Left renal pelvis (tissue), 4 donors: ENCODE measurements at places on chromosomes 5 and 9. TPM values are rescaled to one million over a fixed set of nuclear protein-coding genes. Genes with fewer than 3 reads are reported as not detected.

DNA sequence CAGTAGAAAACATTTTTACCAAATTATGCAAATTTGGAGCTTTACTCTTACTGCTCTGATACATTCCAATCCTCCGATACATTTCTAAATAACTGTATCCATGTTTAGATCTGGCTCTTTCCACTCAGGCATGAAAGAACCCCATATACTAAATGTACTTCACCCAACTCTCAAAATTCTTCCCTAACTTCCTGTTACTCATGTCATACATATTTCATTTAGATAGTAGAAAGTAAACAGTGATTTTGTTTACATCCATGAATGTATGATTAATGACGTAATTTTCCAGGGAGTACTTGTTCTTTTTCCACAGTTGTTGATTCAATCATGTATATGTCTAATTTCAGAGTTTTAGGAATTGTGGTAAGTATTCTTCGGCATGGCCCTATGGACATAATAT lies 1426.5 kb upstream of the C9orf72 start:
- no peak for DNase-seq

DNA sequence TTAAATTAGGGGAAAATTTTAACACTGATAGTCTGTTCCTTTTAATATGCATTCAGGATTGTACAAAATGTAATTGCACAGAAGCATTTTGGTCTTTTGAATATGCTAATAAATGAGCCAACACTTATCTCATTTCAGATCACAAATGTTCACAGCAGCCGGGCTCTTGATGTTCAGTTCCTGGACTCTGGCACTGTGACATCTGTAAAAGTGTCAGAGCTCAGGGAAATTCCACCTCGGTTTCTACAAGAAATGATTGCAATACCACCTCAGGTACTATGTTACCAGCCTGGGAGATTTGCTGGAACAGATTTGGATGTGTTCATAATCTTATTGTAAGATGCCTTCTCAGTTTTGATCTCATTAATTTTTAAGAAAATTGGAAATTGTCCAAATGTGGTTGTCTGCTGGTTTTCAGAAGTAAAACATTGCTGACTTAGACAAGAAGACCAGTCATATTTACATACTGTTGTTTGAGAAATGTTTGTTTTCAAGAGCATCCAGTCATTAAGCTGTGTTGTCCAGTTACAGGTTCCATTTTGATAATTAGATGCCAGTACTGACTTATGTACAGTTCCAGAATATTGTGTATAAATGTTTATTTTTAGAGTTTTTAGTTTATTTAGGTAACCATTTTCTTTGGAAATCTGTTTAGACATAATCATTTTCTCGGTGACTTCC lies 23.0 kb upstream of the TMOD1 start:
- no peak for DNase-seq

GRCh38 chr5:151271336-151271735 lies 18.4 kb downstream of the GM2A start:
- DNase-seq: no peak

- no peak for DNase-seq
Measured at GRCh38 chr5:137054335-137054734, 444.8 kb downstream of the SPOCK1 start.

DNA sequence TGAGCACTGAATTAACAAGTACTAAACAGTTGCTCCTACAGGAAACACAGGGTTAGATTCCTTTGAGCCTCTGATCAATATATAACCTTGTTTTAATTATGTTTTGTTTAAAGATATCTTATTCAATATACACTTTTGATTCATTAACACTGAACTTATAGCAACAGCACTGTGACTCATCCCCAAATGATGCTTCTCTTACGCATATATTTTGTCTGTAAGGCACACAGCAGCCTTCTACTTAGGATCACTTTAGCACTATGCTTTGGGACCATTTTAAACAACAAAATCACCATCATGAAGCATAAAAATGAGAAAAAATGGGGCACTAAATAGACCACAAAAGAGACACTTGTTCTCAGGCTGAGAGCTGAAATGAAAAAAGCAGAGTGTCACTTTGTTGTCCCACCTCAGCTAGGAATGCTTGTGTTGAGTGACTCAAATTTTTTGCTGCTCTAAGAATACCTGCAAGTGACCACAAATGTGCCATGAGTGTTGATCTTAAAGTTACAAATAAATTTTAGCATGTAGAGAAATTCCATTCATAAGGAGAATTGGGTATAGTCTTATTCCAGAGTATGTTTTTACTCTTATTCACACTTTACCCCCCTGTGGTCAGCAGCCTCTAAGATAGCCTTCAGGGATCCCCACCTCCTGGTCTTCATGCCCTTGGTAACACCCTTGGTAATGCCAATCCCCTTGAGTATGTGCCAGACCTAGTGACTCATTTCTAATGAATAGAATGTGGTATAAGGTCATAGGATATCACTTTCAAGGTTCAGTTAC lies 252.7 kb upstream of the IL12B start:
- no peak for DNase-seq

DNA sequence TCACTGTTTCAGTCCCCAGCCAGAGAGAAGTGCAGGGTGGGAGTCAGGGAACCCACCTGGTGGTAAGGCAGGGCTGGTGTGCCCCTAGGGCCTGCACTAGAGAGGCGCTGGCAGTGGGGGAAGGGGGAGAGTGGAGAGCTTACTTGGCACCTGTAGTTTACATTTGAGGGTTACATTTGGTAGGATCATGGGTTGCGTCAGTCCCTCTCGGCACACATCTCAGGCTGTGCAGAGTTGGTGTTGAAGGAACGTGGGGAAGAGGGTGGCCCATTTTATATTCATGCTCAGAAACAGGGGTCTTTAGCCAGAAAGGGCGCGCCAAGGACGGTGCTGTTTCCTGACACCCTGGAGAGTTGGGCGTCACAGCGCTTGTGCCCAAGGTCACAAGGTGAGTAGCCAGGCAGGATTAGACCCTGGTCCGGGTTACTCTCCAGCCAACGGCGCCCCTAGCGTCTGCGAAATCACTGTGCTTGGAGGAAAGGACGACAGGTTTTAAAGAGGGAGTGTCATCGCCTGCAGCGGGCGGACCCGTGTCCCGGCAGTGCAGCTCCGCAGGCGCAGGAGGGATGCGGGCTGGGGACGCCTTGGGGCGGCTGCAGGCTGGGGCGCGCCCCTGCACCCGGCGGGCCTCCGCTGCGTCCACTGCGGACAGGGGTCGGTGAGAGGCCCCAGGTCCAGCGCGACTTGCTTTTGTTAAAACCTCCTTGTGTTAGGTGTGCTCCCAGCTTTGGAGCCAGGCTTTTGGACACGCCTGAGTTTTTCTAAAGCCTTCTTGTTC lies 272.6 kb downstream of the FANCC start:
- no peak for DNase-seq

DNA sequence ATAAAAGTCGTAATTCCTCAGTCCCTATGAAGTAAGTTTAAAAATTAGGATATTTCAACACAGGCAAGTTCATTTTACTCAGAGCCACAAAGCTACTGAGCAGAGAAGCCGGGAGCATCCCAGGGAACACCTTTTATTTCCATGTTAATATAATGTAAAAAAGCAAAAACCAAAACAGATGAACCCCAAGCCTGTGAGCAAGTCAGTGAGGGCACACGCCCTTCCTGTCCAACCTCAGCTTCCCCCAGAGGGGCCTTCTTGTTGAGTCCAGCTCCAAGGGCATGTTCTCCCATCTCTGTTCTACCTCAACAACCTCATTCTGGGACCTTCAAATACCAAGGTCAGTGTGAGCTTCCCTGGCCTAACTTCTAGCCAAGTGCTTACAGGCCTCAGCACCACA lies 24.8 kb downstream of the NSUN2 start:
- DNase-seq: no peak

- no peak for DNase-seq
Measured at GRCh38 chr9:137169896-137170358, at the start of gene LRRC26. TSS of gene LRRC26 (minus strand) at chr9:137170051. CDS start at chr9:137169943, 108 bp downstream.

- DNase-seq: no peak
Measured at GRCh38 chr5:171323806-171324632, 15.0 kb downstream of the TLX3 start.

DNA sequence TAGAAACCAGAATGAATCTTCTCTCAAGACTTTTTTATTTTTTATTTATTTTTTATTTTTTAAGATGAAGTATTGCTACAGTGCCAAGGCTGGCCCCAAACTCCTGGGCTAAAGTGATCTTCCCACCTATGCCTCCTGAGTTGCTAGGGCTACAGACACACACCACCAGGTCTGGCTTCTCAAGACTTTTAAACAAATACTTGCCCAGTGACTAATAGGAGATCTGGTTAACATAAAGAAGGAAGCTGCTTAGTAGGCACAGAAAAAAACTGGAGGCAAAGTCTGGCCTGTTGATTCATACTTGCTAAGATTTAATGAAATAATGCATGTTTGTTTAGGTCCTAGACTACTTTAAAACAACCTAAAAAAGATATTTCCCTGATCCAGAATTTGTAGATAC lies 43.8 kb downstream of the SLC38A9 start:
- no peak for DNase-seq

- DNase-seq: no peak
Measured at GRCh38 chr9:20437476-20437875, 184.8 kb downstream of the MLLT3 start.

DNA sequence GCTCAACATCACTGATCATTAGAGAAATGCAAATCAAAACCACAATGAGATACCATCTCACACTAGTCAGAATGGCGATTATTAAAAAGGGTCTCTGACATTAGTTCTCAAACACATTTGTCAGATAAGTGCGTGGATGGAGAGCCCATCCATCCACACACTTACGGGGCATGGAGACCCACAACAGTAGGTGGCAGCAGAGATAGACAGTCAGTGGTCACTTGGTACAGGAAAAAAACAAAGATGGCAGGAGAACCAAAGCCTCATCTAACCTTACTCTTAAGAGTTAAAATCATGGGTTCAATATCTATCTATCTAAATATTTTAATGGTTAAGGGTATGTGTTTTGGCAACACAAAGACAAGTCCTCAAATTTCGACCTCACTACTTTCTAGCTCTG lies 1378.7 kb upstream of the C9orf72 start:
- DNase-seq: no peak

DNA sequence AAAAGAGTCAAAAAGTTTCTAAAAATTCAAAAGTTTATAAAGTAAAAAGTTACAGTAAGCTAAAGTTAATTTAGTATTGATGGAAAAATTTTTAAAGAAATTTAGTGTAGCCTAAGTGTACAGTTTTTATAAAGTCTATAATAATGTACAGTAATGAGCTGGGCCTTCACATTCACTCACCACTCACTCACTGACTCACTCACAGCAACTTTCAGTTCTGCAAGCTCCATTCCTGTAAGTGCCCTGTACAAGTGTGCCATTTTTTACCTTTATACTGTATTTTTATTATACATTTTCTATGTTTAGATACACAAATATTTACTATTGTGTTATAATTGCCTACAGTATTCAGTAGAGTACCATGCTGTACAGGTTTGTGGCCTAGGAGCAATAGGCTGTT lies 239.5 kb upstream of the MAP3K1 start:
- DNase-seq: no peak

DNA sequence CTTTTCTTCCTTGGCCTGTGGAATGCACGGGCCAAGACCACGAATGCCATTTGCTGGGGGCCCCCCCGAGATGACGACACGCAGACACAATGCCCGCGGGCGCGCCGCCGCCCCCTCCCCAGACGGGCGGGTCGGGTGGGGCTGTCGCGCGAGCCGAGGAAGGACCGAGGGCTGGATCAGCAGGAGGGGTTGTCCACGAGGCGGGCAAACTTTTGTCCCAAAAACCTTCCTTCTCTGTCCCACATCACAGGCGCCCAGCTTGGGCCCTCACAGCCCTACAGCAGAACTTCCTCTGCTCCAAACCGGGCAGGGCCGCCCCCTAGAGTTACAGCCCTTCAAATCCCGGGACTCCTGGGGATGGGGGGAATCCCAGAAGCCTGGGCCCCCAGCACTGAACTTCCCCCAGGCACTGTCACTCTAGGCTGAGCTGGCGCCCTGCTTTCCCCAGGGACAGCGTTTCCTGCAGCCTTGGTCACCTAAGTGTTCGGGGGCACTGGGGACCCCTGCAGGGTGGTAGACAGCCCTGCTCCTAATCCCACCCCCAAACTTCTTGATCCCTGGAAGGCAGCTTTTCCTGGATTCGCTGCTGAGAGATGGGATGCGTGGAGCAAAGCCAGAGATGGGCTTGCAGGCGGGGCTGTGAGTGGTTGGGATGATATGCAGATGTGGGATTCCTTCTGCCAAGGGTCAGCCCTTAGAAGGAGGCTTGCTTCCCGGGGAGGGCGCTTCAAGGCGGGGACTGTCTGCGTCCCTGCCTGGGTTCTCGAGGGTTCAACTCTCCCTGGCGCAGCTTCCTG lies 980 bp downstream of the COL5A1 start:
- DNase-seq: no peak

- no peak for DNase-seq
Measured at GRCh38 chr9:93976081-93976480, 20.9 kb upstream of the BARX1 start.

DNA sequence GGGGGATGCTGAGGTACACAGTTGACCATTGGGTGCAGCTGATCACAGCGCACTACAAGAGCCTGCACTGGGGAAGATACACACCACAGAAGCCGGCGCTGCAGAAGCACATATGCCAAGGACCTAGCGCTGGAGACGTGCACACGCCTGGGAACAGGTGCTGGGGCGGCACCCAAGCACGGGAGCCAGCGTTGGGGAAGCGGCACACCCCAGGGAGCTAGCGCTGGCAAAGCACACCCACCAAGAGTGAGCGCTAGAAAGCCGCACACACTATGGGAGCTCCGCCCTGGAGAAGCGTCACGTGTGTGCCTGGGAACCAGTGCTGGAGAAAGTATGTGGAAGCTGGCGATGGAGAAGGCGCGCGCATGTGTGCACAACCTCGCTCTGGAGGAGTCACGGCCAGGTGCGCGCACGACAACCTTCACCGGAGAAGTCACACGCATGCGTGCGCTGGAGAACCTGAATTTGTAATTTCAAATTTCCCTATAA lies 4.5 kb downstream of the FANCC start:
- peak; percentile 57 for DNase-seq

GRCh38 chr9:113511856-113512761 lies 48.6 kb downstream of the RGS3 start:
- no peak for DNase-seq

- DNase-seq: no peak
Measured at GRCh38 chr5:50958852-50959457, 292.5 kb downstream of the PARP8 start.

GRCh38 chr9:111301195-111301594 lies 28.8 kb downstream of the OR2K2 start:
- no peak for DNase-seq

- DNase-seq: no peak
Measured at GRCh38 chr9:120242116-120242811, 337.7 kb downstream of the CDK5RAP2 start.

GRCh38 chr5:55231029-55231918 lies 2.1 kb downstream of the CCNO start:
- DNase-seq: no peak

GRCh38 chr5:30197662-30198061 lies 995.8 kb upstream of the CDH6 start:
- DNase-seq: no peak

Gene PCDHA1
- not detected for polyA plus RNA-seq

Gene FOXD1
- 10.3 TPM for polyA plus RNA-seq

Gene FOXI1
- 0.11 TPM for polyA plus RNA-seq

Gene SCAI
- 12.3 TPM for polyA plus RNA-seq

Gene WNT8A
- 0.19 TPM for polyA plus RNA-seq

Gene CDKN2A
- 0.53 TPM for polyA plus RNA-seq

Gene RABGAP1
- polyA plus RNA-seq: 65.8 TPM

Gene GOLM1
- 136 TPM for polyA plus RNA-seq

Gene UBTD2
- polyA plus RNA-seq: 94.0 TPM

Gene CENPH
- polyA plus RNA-seq: 26.5 TPM

Gene NAIP
- 13.6 TPM for polyA plus RNA-seq

Gene F2RL2
- 0.49 TPM for polyA plus RNA-seq
